NCI-H2081 treated with DMSO at 0.1 percent for 48 hours (cell line): ENCODE measurements at places on chromosomes 2 and 18.

GRCh38 chr18:321865-322467, 54.1 kb upstream of the THOC1 start:
- DNase-seq: no peak

DNA sequence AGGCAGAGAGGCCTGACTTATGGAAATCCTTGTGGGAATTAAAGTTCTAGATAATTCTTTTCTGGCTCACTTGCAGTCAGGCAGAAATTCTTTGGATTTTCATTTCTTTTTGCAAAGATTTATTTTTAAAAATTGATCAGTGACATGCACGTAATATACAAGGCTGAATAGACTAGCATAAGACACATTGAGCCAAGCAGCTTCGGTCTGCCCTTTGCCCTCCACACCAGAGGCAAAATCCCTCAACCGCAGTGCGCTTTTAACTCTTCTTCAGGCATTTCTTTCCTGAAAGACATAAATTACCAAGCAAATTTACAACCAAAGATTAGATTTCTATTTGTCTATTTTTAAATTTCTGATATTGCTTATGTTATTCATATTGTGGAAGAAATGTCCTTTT, 227.9 kb downstream of the LOXHD1 start:
- no peak for DNase-seq

- DNase-seq: no peak
These were observed 59.6 kb downstream of the KCTD18 start for GRCh38 chr2:200450288-200450687.

GRCh38 chr2:23487735-23488492, 102.9 kb downstream of the KLHL29 start:
- DNase-seq: no peak
